ENCODE measurements at places on chromosomes 1 and 21.
A peak's percentile ranks its signal among the peaks of the same experiment; 100 is the strongest.

GRCh38 chr1:187433598-187433997 is 604.8 kb downstream of the PLA2G4A start:
- no peak for DNase-seq

DNA sequence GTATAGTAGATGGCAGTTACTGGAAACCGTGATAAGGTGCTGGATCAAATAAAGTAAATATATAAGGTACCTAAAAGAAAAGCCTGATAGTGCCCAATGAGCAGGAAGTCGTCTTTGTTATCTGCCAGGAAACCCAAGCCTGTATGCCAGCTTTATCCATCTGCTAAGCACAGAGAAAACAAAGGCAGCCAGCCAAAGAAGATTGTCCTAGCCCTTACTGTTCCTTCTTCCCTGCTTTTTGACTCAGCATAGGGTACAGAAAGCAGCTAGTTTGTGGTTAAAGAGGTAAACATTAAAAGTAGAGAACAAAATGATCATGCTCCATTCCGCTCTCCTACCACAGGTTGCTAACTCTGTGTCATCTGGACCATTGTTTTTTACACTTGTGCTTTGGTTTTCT is 10.1 kb downstream of the KRTAP22-2 start:
- no peak for DNase-seq

DNA sequence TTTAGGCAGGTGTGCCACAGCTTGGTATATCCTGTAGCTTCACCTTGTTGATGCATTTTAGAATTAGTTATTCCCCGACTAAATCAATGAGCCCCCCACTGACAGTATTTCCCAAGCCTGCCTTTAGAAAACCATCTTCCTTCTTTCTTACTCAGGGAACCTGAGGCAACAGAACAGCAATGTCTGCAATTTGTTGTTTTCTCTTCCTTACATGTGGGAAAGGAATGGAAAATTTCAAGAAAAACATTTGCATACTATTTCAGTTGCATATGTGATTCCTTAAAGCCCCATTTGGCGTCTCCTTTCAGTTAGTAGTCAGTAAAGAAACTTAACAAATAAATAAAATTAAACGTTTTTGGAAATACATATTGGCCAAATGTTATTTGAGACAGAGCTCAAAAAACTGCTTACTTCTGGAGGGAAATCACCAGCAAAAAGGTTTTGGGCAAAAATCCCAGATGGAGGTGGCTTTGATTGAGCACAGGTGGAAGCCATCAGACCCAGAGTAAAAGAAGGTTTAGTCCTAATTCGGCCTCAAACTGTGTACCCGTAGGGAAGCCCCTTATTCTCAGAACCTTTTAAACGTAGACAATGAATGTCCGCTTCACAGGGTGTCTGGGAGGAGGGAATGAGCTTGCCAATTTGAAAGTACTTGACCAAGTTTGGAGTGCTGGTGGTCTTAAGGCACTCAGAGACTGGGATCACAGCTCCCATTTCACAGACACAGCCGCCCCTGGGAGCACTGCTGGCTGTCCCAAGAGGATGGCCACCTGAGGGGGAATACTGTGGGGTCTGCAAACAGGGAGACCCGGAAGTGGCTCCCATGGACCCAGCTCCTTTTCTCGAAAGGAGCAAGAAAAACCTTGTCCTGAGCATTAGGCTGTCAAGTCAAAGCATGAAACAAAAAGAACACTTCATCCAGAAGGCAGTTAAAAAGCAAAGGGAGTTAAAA is 9.4 kb downstream of the LHX4 start:
- no peak for DNase-seq

- DNase-seq, result no peak
Measured at GRCh38 chr1:118147522-118147921, 37.5 kb downstream of the SPAG17 start.

GRCh38 chr1:6426277-6426971 is 1.8 kb downstream of the ESPN start:
- no peak for DNase-seq

- DNase-seq, result no peak
Measured at GRCh38 chr1:32241001-32241763, 5.8 kb upstream of the FAM167B start.

DNA sequence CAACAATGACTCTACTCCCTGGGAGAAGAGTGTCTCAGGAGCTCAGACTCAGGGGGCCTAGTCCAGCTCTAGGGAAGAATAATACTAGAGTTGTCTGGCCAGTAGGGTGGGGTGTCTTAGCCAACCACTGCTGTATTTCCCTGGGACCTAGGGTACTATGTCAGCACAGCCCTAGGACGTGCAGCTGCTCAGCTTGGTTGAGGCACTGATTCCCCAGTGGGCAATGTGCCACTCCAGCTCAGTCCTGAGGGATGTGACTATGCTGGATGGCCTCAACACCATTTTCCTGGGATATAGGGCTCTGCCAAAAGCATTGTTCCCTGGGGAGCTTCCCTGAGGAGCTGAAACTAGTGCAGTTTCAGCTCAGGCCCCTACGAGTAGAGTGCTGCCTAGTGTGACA is 47.4 kb downstream of the TNN start:
- DNase-seq, result no peak

DNA sequence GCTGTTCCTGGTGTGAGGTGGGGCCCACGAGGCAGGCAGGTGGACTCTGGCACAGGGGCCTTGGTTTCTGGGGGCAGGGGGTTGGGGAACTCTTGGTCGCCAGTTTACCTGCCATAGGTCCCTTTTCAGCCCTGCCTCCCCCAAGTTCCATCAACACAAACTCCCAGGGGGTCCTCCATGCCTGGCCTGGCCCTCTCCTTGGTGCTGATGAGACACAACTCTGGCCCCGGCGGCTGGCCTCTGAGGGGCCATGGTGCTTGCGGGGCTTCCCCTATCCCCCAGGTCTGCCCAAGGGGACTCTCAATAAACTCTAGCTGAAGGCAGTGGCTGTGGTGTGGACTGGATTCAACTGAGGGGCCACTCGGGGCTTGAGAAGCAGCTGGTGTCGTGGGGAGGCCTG is 16.0 kb downstream of the HTR6 start:
- DNase-seq, result no peak

- DNase-seq, result no peak
Measured at GRCh38 chr1:36116901-36117300, 8.1 kb downstream of the COL8A2 start.

GRCh38 chr1:201543871-201544642 is 5.1 kb downstream of the NAV1 start:
- no peak for DNase-seq

- peak; percentile 43 for DNase-seq
Measured at GRCh38 chr21:35011681-35012080, 37.4 kb downstream of the RUNX1 start.

GRCh38 chr1:148315071-148315811 is 163.2 kb upstream of the NBPF11 start:
- no peak for DNase-seq

GRCh38 chr1:112358061-112358770 is 37.8 kb upstream of the CTTNBP2NL start:
- DNase-seq, result no peak

- DNase-seq, result no peak
Measured at GRCh38 chr1:93015590-93015989, 54.3 kb upstream of the DIPK1A start.

DNA sequence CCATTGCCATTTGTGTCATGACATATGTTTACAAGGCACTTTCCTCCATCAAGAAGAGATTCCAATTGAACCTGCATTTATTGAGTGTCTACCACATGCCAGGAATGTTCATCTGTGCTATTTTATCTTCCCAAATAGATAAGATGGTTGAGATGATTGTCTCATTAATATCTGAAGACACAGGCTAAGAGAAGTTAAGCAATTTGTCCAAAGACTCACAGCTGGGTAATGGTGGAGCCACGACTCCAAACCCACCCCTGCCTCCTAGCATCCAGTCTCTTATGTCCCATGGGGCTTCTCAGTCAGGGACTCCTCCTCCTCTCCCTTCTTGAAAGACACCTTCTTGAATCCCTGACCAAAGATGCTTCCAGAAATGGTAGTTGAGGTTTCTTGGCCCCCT is 68.1 kb downstream of the STUM start:
- no peak for DNase-seq

- no peak for DNase-seq
Measured at GRCh38 chr1:153343811-153344717, 4.6 kb downstream of the PGLYRP4 start.

- no peak for DNase-seq
Measured at GRCh38 chr1:205351984-205352713, 4.6 kb downstream of the KLHDC8A start.

DNA sequence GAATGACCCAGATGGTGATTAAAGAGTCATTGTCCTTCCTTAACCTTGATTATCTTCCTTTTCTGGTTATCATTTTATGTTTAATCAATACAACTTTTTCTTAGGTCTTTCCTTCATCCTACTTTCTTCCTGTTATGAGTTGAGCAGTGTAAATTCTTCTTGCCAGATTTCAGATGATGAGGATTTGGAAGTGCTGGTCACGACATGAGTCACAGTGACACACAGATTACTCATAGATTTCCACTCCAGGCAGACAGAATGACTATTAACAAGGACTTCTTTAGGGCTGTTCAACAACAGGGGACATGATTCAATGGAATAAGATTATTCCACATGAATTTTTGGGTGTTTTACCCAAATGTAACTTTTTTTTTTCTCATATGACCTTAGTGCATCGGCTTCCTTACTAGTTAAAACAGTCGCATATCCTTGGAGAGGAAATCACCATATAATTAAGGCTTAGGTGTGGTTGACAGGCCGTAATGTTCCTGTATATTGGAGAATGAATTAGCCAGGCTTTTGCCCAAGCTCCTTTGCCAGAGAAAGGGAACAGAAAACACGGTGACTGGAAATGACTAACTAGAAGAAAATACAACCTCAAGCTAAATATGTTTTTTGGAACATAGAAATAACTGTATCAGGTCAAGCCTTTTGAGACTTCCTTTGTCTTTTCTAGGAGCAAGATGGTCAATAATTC is 44.2 kb downstream of the PRRX1 start:
- peak; percentile 89 for DNase-seq

DNA sequence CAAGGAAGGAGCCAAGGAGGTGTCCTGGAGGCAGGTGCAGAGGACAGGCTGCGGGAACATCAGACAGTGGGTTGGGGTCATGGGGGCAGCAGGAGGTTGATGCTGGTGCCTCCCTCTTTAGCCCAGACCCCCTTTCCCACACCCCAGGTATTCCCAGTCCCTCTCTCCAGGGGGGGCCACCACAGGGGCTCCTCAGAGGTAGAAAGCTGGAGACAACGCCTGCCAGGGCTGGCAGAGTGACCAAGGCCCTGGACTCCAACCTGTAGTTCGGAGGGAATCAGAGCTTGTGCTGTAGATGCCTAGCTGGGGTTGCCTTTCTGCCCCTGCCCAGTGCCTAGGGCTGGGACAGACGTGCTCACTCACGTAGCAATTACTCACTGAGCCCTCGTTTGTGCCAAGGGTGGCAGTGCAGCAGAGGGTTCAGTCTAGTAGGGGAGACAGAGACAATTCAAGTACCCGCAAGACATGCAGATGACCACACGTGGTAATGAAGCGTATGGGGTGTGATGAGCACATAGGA is 148.2 kb downstream of the PTPRU start:
- DNase-seq, result no peak

DNA sequence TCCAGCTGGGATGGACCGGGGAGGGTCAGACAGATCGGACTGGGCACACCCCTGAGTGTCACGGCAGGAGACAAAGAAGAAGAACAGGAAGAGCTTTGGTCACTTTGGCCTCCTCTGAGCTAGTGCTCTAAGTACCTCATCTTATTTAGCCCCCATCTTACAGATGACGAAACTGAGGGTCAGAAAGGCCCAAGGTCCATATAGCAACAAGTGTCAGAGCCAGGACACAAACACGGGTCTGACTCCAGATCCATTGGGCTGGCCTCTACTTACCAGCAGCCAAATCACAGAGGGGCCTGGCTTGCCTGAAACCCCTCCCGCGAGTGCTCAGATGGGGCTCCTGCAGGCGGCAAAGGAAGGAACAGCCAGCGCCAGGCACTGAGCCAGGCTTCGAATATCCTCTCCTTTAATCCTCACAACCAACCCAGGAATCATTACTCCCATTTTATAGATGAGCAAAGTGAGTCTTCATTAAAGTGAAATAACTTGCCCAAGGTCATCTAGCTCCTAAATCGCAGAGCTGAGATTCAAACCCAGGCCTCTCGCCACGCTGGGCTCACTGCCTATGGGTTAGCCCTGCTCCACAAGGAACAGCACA is 25.7 kb upstream of the SELENON start:
- DNase-seq, result no peak

- no peak for DNase-seq
Measured at GRCh38 chr1:26265405-26265804, 14.5 kb upstream of the SH3BGRL3 start.

DNA sequence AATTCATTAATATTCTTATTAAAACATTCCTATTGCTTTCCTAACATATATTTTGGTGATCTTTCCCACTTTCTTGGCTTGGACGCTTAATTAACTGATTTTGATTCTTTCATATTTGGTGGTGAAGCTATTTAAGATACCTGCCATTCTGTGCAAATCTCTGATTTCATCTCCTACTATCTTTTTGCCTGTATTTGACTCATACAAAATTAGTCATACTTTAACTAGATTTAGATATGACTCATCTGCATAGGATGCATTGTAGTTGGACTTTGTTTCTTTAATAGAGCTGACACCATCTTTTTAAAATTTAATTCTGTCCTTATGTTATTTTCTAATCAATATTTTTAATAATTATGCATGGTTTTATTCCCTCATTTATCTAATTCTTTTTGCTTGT is 93.8 kb upstream of the PLPPR4 start:
- DNase-seq, result no peak

DNA sequence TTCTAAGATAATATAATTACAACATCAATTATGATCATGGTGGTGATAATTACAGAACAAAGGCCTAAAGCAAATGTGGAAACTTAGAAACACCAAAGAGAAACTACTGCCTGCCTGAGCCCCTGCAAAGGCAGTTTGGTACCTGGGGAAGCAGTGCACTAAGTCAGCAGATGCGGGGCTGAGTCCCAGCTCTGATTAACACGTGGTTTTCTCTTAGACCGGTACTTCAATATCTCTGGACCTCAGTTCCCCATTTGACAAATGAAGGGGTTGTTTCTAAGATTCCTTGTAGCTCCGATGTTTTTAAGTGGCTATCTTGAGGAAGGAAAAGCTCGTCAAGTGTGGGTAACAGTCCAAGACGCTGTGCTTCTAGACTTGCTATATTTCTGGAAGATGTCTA is 16.7 kb upstream of the PLEKHA6 start:
- no peak for DNase-seq

- DNase-seq, result peak; percentile 48
Measured at GRCh38 chr1:20496241-20496661, 10.2 kb upstream of the CAMK2N1 start.

GRCh38 chr1:7284839-7285435 is 486.2 kb upstream of the VAMP3 start:
- no peak for DNase-seq

DNA sequence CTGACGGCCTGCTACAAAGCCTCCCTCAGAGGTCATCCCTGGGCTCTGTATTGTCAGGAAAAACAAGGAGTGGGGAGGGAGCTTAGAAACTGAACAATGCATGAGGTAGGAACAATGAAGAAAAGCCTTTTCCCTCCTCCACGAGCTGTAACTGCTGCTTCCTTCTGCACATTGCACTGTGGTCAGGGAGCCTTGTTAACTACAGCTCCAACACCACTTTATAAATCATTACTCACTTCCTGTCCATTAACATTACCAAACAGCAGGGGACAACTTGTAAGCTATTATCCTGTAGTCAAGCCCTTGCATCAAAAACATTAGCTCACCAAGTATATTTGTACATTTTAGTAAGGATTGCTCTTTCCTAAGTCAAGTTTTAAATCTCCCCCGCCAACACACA is 336.0 kb upstream of the NR5A2 start:
- peak; percentile 81 for DNase-seq

All from astrocyte of the cerebellum (primary cell).